ENCODE measurements at places on chromosomes 11 and 22.

GRCh38 chr11:73649206-73649605, 2.8 kb downstream of the PLEKHB1 start:
- DNase-seq: no peak

DNA sequence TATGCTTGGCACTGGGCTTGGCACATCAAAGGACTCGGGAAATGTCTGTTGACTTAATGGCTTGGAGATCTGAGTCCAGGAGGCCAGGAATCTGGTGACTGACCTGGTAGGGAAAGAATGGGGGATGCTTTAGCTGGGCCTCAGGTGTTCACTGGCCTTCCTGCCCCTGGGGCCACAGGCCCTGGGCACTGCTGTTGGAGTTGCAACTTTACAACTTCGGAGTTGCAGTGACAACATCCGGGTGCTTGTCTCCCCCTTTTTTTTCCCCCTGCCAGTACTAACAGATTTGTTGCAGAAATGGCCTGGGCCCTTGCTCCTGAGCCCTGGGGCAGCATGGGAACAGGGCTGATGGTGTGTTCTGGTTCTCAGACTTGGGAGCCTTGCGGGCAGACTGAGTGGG, 23.8 kb downstream of the OSBP2 start:
- DNase-seq: no peak

DNA sequence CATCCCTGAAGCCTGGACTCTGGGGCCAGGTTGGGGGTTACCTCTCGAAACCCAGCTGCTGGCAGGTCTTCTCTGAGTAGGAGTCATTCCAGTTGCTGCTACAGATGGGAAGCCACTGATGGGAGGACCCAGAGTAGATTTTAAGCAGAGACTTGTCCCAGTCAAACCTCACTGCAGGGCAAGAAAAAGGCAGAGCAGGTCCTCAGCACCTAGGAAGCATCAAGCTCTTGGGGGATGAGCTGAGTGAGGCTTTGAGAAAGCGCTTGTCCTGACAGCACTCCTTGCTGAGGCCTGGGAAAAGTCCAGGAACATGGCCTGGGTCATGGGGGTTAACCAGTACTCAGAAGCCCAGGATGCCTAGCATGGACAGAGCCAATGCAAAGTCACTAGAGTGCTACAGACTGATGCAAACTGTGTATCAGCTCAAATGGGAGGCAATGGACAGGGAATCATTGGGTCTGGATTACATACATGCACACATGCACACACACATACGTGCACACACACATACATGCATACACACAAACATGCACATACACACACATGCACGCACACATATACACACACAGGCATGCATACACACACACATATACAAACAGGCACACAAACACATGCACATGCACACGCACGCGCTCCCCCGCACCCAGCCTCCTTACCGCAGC, 15.3 kb downstream of the TMPRSS13 start:
- no peak for DNase-seq

DNA sequence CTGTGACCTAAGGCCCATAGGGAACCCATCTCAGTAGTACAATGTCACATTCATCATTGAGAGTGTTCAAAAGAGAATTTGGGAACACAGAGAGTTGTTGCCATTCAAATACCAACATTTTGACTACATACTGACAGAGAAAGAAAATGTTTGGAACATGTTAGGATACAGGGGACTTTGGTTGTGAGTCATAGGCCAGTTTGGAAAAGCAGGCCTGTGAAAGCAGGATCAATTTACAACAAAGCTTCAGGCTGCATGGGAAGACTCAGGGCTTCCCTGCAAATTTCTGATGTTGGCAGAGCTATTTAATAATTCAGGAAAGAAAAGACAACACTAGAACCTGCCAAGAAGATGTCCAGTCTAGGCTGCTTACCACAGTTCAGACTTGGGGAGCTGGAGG, 374 bp downstream of the NLRP10 start:
- no peak for DNase-seq

DNA sequence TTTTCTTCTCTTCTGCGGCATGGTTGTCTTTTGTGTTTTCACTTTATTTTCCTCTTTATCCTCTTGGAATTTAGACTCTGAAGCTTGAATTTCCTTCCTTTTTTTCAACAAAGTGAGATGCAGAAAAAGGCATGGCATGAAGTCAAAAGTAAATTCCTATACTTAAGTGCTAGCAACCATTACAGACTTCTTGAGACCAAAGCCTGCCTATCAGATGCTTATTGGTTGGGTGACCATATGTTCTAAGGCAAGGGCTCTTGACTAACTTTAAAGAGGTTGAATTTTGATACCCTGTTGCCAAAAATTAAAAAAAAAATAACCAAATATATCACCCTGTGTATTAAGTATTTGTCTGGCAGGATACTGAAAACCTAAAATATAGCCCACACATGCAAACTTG, 237.4 kb downstream of the TMEM135 start:
- DNase-seq: no peak

DNA sequence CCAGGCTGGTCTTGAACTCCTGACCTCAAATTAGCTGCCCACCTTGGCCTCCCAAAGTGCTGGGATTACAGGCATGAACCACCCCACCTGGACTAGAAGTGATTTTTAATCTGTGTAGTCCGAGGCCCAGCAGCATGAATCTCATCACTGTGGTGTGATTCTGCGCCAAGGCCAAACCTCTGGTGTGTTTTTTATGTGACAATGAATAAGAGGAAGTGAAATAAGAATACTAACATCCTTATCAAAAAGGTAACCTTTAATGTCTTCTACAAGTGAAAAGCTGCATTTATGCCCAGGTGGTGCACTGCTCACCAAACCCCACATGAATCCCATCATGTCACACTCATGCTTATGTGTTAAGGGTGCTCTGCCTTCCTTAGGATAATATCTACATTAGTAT, 77.1 kb upstream of the OR9Q1 start:
- no peak for DNase-seq

GRCh38 chr11:76665172-76665571, 5.4 kb downstream of the LRRC32 start:
- DNase-seq: no peak

GRCh38 chr11:12808519-12808918, 134.3 kb downstream of the TEAD1 start:
- no peak for DNase-seq

- no peak for DNase-seq
Measured at GRCh38 chr11:9681583-9682372, 17.9 kb downstream of the SWAP70 start.

GRCh38 chr22:36641902-36642640, 61.5 kb downstream of the CACNG2 start:
- DNase-seq: no peak

DNA sequence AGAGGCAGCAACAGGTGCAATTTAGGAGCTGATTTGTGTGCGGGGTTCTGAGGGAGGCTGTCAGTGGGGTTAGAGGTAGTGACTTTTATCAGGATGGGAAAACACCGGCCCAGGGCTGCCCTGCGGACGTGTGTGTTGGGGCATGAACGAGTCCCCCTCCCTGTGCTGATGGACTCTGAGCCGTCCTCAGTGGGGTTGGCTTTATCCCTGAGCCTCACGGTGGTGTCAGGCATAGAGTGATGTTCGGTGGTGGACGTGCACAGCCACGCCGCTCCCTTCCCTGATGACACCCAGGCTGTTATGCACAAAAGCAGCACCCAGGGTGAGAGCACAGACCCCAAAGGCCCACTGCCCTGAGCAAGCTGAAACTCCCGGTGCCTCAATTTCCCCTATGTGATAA, 809.1 kb downstream of the BRD1 start:
- DNase-seq: no peak

DNA sequence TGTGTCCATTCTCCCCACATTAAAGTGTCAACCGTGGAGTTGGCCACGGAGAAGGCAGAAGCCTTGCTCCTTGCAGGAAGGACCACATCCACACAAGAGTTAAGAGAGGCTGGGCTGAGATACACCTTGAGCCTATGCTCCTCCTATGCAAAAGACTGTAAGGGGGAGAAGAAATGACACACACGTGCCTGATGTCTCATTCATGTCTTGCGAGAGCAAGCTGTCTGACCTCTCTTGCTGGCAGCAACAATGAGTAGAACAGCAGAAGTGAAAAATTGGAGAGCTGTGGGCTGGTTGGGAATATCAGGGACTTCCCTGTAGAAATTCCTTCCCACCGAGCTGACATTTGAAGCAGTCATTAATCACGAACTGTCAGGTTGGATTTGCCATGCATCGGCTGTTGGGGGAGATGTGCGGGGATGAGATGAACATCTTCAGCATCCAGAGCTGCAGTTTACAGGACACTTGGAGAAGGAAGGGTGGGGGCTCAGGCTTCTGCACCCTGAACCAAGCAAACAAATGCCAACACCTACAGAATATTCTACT, 139.3 kb downstream of the MYO18B start:
- no peak for DNase-seq

GRCh38 chr22:19663286-19663815, 51.0 kb upstream of the SEPTIN5 start:
- no peak for DNase-seq

DNA sequence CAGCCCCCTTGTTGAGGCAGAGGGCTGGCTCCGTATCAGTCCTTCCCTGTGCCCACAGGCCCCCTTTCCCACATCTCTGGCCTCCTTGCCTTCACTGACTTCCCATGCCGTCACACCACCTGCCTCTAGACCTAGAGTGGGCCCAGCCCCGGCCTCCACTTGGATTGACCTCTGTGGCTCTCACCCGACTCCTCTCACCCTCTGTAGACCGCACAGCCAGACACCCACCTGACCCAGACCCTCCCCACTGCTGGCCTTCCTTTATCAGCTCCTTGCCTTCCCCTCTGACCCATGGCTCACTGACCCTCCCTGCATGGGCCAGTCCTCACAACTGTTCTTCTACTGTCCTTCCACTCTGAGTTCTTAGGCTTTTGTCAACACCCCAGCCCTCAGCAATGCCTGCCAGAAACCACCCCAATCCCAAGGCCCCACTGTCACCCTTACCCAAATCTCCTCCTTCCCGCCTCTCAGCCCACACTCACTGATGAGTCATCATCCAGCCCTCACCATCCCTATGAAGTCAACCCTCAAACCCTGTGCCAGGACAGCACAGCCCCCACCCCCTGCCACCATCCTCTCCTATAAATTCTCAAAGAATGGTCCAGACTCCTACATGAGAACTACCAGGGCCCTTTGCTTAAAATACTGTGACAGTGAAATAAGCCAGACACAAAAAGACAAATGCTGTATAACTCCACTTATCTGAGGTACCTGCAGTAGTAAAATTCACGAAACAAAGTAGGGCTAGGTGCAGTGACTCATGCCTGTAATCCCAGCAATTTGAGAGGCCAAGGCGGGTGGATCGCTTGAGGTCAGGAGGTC, 53.4 kb downstream of the SCGB1A1 start:
- DNase-seq: no peak

DNA sequence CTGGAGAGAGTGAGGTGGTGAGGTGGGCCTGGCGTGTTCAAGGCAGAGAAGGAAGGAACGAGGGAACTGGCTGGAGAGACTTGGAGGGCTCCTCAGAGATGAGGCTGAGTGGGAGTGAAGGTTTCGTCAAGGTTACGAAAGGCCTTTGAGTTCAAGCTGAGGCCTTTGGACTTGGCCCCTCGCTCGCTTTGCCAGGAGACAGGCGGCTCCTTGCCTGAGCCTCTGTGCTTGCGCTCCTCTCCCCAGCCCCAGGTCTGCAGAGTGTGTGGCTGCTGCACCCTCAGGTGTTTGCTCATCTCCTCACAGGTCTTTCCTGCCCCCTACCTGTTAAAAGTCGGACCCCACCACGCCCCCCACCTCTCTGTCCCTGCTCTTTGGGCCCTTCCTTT, 91.6 kb downstream of the ATXN10 start:
- no peak for DNase-seq

- DNase-seq: no peak
Measured at GRCh38 chr22:29726106-29726505, 6.3 kb downstream of the CABP7 start.

- DNase-seq: no peak
Measured at GRCh38 chr22:50057278-50058060, 629 bp downstream of the TTLL8 start.

- DNase-seq: no peak
Measured at GRCh38 chr11:127598476-127598875, 597.9 kb upstream of the KIRREL3 start.

DNA sequence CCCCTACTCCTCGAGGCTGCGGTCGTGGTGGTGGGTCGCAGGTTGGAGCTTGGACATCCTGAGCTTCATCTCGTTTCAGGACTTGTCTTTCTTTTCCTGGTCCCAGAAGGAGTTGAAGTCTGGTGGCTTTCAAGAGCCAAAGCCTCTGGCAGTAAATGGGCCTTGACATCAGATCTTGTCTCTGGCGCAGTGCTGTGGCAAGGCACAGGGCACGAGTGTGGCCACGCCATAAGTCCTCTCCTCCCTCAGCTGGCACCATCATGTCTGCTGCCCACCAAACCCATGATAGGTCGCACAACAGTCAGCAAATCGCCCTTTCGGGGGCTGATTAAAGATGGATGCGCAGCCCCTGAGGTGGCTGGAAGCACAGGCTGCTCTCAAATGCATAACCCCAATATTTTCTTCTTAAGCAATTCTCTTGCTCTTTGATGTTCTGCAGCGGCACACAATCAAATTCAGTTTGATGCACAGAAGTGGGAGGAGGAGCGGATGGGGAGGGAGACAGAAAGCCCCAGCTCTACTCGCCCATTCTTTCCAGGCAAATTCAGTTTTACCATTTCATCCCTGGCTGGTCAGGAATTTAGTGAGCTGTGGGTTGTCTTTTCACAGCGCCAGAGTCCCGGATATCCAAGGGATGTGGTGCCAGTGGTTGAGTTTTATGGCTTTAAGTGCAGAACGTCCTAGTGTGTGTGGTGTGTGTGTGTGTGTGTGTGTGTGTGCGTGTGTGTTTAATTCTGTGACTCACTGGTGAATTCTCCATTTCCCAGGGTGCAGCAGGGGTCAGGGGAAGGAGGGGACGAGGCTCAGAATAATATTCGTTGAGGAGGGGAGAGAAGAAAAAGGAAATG, 162.0 kb downstream of the DSCAML1 start:
- DNase-seq: no peak

DNA sequence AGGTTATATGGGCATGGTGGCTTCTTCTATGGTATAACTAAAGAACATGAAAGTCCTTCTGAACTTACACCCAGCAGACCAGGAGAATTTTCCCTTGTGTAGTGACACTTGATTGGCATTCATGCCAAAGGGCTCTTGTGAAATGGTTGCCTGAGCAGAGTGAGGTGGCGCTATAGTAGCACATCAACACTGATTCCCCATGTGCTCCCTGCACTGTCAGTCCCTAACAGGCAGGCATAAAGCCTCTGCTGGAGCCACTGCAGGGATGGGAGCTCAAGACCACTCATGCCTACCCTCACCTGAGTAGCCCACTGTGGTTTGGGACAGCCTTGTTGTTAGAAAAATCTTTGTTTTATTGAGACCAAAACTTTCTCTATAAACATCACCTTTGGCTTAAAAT, 92.6 kb upstream of the LIN7C start:
- DNase-seq: no peak

DNA sequence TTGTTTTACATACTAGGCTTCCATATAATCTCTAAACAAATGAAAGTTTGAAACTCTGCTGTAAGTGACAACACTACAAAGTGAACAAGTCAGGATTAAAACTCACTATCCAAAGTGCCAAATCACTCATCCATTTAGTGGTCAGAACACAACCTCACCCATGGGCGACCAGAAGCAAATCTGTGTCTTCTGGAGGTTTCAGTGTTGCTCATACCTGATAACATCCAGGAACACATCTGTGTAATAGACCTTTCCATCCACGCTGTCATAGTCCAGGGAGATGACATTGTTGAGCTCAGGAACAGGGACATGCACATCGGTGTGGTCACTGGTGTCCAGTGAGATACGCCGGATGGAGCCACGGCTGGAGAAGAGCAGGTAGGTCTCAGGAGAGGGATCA, 28.5 kb upstream of the CKAP5 start:
- no peak for DNase-seq

- no peak for DNase-seq
Measured at GRCh38 chr11:94449437-94449836, 44.2 kb downstream of the MRE11 start.
